ENCODE measurements at places on chromosomes 4 and X.

GRCh38 chr4:16437836-16438235, 211.6 kb upstream of the TAPT1 start:
- no peak for DNase-seq

GRCh38 chr4:38449506-38450174, 214.4 kb upstream of the KLF3 start:
- no peak for DNase-seq

- DNase-seq: no peak
Measured at GRCh38 chr4:159204566-159204965, 101.7 kb downstream of the RAPGEF2 start.

DNA sequence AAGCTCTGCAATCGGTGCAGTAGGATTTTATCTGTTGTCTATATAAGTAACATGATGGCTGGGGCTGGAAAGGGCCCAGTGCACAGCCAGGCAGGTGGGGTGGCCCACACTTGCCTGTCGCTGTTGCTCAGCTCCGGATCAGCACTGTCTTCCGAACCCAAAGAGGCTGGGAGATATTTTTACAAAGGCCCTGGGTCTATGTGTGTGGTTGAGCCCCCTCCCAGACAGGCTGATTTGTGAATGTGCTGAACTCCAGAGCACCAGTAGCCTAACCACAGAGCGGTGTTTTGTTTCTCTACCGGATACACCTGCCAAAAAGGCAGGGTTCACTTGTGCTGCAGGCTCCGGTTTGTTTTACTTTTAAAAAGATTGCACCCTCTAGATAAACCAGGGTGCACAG, 33.5 kb upstream of the CHRNA9 start:
- peak; percentile 47 for DNase-seq

GRCh38 chrX:18873189-18873791, 110.6 kb downstream of the PHKA2 start:
- DNase-seq: no peak

- DNase-seq: no peak
Measured at GRCh38 chrX:132413459-132413858, 75.4 kb downstream of the MBNL3 start.
